B cell (primary cell): ENCODE measurements at places on chromosomes 1 and 21. TPM values are rescaled to one million over a fixed set of nuclear protein-coding genes. Genes with fewer than 3 reads are reported as not detected.

TIE1 gene
- 0.04 TPM in 1 of 2 replicates, not detected in the other for polyA plus RNA-seq

DNA sequence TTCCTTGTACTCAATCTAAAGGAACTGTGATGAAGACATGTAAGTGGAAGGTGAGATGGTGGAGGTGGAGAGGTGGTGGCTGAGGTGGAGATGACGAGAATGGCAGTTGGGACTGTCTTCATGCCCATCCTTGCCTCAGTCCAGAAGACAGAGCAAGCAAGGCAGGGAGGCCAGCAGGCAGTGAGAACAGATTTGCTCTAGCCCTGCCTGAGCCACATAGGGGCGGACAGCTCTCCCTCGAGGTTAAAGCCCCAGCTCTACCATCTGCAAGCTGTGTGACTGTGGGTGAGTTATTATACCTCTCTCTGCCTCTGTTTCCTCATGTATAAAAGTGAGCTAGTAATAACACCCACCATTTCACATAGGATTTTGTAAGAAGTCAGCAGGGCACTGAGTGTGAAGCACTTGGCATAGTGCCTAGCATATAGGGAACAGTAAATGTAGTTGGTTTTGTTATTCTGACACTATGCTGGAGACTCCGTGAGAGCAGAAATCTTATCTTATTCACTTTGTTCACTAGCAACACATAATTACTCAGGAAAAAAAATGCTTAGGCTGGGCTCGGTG, 4.8 kb upstream of the FAM110D start:
- H3K4me1 ChIP-seq = peaks cover 7% of the 10 kb centered on the region
- H3K27me3 ChIP-seq = peaks cover 6% of the 10 kb centered on the region
- H3K4me3 ChIP-seq = no peak overlapping the region
- H3K27ac ChIP-seq = no peak overlapping the region
- H3K36me3 ChIP-seq = no peaks in the 10 kb centered on the region
- no peak for DNase-seq

CD2 gene
- 0.52 and 2.0 TPM in 2 replicates for polyA plus RNA-seq

PWP2 gene
- 3.6 and 7.7 TPM in 2 replicates for polyA plus RNA-seq

PPM1J gene
- polyA plus RNA-seq = 7.5 and 9.8 TPM in 2 replicates
